ENCODE measurements at places on chromosomes 12 and 14.
A peak's percentile ranks its signal among the peaks of the same experiment; 100 is the strongest.

- no peak for DNase-seq
Measured at GRCh38 chr14:61147381-61147821, 133.7 kb downstream of the TMEM30B start.

DNA sequence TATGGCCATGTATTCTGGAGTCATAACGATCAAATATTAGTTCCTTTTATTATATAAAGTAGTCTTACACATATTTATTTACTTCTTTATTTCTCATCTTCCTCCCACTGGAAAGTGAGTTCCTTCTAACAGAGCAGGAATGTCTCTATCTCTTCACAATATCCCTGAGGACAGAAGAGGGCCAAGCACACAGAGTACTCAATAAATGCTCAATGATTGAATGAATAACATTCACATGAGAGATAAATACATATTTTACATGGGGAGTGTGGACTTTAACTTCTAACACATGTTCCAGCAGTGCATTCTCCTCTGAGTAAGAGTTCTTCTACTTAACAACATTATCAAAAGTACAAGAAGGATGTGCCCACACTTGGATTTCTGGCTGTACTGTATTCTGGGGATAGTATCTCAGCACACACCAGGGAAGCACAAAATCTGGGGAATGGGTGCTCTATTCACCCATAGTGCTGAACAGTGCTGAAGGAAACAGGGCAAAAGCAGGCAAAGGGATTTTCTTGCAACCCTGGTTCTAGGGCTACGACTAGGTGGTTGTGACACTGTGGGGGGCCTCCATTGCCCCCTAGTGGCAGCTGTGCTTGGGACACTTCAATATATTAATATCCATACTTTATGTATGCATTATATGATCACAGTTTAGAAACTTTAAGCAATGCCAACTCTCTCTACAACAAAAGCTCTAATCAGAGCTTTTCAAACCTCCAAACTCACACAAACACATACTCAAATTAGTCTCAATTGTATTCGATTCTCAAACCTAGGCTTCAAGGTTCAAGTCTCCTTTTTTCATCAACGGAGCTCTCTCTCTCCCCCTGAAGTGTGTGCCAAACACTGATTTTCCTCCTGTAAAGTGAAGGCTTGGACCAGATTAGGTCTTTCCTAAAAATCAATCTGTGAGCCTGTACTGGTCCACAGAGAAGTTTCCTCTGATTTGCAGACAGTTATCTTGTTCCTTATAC, 115.5 kb downstream of the SLC2A13 start:
- peak; percentile 63 for DNase-seq

DNA sequence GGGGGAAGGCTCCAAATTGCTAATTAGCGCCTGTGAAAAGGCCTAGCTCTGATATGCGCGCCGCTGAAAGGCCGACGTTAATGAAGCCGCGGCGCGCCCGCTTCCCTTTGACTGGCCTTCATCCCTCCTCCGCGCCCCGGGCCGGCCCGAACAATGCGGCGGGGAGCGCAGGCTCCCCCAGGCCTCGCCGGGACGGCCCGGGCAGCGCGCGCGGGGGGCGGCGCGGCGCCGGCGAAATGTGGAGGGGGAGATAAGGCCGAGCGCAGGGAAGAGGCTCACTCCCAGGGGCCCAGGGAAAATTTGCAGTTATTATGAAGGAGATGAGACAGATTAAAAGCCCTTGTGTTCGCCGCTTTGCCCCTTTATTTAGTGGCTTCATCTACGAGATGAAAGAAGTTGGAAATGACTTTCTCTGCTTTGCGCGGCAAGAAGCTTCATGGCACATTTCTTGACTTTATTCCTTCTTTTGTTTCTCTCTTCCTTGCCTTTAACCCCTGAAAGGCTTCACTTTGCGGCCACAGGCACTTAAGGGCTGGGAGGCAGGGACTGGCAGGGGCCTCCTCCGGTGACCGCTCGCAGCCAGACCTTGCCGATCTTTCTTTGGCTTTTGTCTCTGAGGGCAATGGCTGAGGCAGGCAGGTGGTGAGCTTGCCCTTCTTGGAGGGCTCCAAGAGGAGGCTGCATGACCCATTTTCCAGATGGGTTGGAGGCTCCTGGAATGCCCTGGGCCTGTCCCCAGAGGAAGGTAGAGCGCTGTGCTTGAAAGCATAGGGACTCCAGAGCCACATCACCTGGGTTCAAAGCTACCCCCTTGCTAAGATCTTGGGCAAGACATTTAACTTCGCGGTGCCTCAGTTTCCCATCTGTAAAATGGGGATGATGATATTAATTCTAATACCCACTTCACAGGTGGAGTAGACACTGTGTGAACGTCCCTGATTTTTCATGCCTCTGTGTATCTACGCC, 12.7 kb upstream of the GPATCH2L start:
- DNase-seq = no peak

- no peak for DNase-seq
Measured at GRCh38 chr12:116620492-116621191, 61.5 kb downstream of the MAP1LC3B2 start.

- DNase-seq = no peak
Measured at GRCh38 chr12:75704664-75705063, 193.3 kb upstream of the KRR1 start.

- DNase-seq = no peak
Measured at GRCh38 chr12:10243818-10244520, 31.3 kb downstream of the GABARAPL1 start.
